Right cardiac atrium (tissue), 5 donors: ENCODE measurements at places on chromosomes 6 and 20.

DNA sequence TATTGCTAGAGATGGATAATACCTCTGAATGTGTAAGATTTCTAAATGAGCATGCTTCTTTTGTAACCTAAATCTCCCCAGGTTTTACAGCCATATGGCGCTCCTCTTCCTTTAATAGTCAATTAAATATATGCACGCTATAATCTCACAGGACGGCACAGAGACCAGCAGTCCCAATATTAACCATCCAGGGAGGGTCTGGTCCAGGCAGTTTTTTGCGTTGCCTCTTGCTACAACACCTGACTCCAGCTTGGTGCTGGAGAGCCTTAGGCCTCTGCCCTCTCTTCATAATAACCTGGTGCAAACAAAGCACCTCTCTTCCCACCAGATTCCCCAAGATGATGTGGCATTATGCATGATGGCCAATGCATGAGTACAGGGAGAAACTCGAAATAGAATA is 183.4 kb downstream of the LY86 start:
- DNase-seq = no peak

DNA sequence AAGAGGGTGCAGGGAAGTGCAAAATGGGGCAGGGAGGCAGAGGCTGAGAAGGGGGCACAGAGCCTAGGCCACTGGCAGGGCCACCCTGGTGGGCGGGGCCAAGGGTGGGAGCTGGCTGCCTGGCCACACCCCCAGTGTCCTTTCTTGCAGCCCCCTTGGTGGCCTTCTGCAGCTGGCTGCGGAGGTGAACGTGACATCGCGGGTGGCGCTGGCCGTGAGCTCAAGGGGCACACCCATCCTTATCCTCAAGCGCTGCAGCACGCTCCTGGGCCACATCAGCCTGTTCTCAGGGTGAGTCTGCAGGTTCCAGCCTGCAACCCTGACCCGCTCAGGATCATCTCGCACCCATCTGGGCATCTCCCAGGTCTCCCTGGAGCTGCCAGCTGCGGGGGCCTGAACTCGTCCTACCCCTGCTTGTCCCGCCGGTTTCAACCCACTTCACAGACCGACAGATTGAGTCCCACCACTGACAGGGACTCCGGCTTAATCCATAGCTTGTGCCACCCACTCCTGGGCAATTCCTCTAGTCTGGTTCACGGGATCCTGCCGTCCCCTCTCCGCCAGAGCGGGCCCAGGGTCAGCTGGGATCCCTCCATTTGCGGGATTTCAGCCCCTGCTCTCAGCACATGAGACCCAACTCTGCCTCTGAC is 6.2 kb downstream of the BPIFB3 start:
- DNase-seq = no peak

DNA sequence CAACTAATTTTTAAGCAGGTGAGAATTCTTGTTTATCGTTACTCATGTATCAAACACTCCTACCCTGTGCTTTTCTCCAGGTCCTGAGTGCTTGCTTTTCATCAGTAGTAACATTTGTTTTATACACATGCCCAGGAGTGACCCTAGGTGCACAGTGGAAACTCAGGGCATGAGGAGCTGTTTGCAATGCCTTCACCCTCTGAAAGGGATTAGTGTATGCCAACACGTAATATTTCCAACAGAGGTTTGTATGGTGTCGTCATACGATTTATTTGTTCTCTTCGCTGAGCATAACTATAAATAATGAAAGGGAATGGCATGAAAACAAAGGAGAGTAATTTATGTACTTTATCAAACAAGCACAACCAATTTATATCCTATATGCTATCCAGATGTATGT is 537.4 kb upstream of the MMS22L start:
- no peak for DNase-seq

- DNase-seq = no peak
Measured at GRCh38 chr20:59010995-59011873, 4.2 kb upstream of the CTSZ start.

DNA sequence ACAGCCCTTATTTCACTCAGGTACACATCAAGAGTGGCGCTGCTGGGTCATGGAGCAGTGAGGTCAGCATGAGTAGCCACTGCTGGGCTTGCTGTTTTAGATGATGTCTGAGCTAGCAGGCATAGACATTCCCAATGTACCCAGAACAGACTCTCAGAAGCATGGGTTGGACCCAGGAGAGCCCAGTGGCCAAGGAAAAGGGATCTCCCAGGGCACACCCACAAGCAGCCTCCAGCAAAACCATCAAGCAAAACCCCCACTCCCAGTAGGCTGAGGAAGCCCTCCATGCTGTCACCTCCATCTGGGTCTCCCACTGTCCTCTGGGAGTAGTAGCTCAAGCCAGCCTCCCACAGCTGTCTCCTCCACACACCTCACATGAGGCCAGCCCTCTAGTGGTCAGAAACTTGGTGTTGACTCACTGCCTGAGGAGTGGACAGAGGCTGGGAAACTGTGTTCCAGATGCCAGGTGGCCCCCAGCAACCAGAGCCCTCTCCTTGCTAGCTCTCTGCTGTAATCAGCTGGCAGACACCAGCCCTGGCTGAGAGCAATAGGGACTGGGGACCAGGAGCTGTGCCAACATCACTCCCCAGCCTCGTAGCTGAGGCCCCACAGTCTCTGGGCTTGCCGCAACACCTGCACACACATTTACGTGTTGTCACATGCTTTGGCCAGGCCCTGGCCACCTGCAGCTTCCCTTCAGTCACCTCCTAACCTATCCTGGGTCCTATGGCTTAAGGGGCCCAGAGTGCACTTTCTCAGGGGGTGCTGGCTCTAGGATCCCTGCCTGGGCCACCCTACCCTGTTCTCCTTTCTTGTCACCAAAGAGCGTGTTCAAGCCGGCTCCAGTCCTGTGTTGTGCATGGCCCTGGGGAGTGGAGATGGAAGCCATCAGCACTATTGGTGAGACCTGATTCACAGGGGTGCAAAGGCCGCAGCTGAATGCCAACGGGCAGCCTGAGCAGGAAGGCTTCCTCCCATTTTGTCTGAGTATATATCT is 1.9 kb upstream of the AP5S1 start:
- peak; percentile 69 for DNase-seq

GRCh38 chr20:61332016-61332975 is 80.2 kb downstream of the CDH4 start:
- no peak for DNase-seq

- no peak for DNase-seq
Measured at GRCh38 chr20:47487175-47487917, 14.3 kb upstream of the NCOA3 start.

GRCh38 chr6:155278319-155279049 is 14.7 kb downstream of the CLDN20 start:
- no peak for DNase-seq

DNA sequence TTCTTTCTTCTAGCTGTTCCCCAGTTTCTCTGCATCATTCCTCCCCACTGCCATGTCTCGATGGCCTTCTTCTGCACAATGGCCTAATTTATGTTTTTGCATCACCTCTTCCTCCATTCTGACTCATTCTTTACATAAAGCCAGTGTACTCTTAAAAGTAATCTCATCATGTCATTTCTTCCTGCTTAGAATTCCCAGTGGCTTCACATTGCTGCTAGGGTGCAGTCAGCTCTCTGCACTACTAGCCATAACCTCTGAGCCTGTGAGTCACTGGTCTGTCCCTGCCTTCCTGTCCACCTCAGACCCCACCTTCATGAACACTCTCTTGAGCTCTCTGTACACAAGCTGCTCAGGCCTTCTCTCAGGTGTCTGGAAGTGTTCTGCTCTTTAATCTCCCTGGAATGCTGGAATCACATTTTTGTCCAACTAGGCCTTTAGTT is 24.1 kb upstream of the TRIM27 start:
- no peak for DNase-seq

- DNase-seq = no peak
Measured at GRCh38 chr6:80380566-80380965, 274.1 kb downstream of the BCKDHB start.

- DNase-seq = peak; percentile 79
Measured at GRCh38 chr20:31841928-31842327, 3.5 kb downstream of the FOXS1 start.

- no peak for DNase-seq
Measured at GRCh38 chr6:13462458-13463327, 24.7 kb downstream of the GFOD1 start.

DNA sequence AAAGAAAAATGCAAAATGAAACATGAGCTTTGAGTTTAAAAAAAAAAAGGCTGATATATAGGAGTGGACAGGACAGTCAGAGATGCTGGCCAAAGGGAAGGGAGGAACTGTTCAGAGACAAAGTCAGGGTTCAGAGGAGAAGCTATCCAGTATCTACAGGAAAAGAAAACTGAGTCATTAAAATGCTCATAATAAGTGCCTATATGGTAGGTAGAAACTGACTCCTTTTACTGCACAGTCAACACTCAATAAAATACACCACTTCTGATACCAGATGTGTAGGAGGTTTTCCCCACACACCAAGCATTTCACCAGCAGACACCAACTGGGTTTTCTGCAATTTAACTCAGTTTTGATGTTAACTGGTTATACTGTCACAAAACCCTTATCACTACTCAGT is 32.9 kb downstream of the FRK start:
- DNase-seq = no peak

GRCh38 chr6:106419900-106420613 is 59.5 kb downstream of the CRYBG1 start:
- no peak for DNase-seq

DNA sequence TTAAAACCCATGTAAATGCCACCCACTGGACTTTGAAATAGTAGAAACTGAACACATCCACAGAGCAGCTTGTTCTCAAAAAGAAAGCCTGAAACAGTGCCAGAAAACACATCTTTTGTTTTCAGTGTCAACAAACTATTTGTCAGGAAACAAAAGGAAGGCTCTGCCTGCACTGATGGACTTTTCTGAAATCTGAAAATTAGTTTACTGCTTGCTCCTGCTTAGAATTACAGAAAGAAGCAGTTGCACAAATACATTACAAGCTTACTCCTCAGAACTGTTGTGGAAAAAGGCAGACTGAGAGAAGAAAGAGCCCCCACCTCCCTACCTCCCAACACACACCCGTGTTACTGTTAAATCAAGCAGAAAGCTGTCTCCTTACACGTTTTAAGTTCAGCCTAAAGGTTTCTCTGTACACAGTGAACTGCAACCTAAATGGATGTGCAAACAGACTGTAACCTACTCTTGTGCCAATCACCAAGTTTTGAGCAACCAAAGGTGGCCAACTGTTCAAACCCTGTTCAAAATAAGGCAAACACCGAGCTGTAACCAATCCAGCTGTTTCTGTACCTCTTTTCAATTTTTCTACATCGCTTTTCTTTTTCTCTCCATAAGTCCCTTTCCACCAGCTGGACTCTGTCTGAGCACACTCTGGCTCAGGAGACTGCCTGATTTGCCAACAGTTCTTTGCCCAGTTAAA is 43.7 kb downstream of the FRK start:
- DNase-seq = peak; percentile 60

DNA sequence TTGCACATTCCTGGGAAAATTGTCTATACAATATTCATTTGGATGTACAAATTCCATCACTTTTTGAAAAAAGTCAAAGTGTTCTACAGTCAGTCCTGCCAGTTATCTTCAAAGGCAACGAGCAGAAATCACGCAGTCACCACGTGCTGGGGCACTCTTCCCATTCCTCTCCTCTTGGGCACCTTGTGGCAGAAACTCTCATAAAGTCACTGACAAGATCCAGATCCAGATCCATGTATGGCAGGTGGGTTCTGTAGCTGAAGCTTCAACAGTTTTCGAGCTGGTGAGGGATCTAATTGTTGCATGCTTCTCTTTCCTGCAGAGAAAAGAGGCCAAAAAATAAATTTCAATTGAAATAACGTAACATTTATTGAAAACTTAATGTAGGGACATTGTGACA is 6.7 kb upstream of the NDRG3 start:
- no peak for DNase-seq

GRCh38 chr6:7269816-7270215 is 43.2 kb downstream of the SSR1 start:
- peak; percentile 51 for DNase-seq

DNA sequence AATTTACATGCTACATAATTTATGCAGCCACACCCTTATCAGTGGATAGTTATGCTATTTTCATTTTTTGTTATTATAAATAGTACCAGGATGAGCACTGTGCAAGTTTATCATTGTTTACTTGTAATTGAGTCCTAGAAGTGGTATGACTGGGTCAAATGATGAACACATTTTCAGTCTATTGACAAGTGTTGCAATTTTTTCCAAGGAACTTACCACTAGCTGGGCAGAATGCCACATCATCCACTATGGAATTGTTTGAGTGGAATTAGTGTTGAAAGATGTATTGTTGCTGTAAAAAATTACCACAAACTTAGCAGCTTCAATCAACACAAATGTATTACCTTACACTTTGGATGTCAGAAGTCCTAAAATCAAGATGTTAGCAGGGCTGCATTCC is 38.1 kb upstream of the OPN5 start:
- no peak for DNase-seq

- DNase-seq = no peak
Measured at GRCh38 chr20:51760905-51761546, 7.2 kb downstream of the ATP9A start.

DNA sequence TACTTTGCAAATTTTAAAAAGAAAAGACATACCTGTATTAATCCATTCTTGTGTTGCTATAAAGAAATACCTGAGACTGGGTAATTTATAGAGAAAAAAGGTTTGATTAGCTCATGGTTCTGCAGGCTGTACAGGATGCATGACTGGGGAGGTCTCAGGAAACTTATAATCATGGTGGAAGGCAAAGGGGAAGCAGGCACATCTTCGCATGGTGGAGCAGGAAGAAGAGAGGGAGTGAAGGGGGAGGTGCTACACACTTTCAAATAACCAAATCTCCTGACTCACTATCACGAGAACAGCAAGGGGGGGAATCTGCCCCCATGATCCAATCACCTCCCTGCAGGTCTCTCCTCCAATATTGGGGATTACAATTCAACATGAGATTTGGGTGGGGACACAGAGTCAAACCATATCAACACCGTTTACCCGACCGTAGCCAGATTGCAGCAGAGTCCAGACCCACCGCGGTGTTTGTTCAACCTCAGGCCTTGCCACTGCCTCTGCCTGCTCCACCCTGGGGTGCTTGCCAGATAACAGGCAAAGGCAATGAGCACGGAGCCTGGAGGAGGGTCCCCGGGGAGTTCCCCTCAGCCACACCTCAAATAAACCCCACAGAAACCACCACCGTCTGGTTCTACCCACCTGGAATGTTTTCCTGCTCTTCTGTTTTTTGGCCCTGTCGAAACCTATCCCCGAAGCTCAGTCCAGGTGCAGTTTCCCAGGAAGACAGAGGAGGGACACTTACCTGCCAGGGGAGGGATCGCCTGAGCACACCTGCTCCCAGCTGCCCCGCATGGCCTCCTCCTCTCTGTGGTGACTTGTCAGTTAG is 142.2 kb upstream of the AFDN start:
- no peak for DNase-seq

- DNase-seq = no peak
Measured at GRCh38 chr6:3088968-3089367, 20.7 kb downstream of the RIPK1 start.

DNA sequence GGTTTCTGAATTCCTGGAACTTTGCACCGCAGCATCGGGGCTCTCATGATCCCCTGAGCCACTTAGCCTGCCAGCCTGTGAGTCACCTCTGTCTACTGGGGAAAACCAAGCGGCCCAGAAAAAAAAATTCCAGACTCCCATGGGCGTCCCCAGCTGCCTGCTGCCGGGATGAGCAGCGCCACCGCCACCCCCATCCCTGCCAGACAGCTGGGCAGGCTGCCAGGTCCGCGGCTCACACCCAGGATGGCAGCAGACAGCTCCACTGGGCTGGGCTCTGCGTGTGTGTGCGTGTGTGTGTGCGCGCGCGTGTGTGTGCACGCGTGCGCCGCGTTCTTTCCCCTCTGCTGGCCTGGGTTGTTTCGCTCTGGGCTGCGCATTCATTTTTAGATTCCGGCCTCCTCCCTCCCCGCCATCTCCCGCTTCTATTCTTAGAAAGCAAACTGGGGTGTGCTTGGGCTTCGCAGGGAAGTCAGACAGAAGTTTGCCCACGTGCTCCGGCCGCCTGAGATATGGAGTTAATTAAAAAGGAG is 38.9 kb upstream of the PMEPA1 start:
- peak; percentile 96 for DNase-seq
